ENCODE measurements at places on chromosomes 2 and 18. TPM values are rescaled to one million over a fixed set of nuclear protein-coding genes. Genes with fewer than 3 reads are reported as not detected.
A peak's percentile ranks its signal among the peaks of the same experiment; 100 is the strongest.

DNA sequence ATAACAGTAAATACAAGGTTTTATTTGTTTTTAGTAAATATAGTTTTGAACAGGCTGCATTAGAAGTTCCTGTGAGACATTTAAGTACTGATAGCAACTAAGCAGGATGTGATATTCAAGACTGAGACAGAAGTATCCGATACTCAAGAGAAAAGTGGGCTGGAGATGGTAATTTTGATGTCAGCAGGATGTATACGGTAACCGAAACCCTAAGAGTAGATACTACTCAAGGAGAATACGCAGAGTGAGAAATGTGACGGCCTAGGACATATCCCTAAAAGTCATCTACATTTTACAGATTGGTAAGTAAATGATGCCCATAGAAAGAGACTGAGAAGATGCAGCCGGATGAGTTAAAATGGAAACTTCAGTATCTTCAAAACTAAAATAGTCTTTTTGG is 115.4 kb downstream of the GORASP2 start:
- no peak for DNase-seq

- no peak for DNase-seq
These were observed 58.8 kb downstream of the APOB start for GRCh38 chr2:20985062-20985461.

DNA sequence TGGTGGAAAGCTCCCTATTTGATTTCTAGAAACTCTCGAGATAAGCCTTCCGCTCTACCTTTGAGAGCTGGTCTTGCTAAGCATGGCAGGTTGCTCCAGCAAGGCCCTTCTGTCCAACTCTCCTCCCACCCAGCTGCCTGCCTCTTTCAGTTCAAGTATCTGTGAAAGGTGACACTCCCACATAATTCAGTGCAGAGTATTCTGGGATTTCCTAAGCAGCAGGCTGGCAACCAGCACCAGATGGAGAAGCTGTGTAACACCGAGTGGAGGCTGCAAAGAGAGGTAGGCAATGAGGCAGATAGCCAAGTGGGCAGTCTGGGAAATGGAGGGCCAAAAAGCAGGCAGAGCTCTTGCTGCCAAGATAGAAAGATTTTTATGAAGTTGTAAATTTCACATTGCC is 88.4 kb upstream of the CAVIN2 start:
- no peak for DNase-seq

DNA sequence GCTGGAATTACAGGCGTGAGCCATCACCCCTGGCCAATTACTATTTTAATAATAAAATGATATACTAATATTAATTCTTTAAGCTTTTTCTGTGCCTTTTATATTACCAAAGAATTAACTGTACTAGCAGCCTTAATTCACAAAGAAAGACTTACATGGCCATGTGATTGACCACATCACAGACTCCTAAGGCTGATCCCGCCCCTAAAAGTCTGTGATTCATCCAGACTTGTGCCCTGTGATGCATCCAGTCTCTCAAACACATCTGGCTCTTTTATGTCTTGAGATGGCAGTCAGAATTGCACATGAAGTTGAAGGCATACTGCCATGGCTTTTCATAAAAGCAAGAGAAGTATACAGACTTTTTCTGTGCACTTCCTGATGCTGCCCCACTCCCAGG is 91.7 kb downstream of the DTNA start:
- DNase-seq: no peak

GRCh38 chr2:238107525-238108422 is 7.6 kb downstream of the ESPNL start:
- DNase-seq: peak; percentile 87

- DNase-seq: no peak
These were observed 77.7 kb upstream of the FBXO11 start for GRCh38 chr2:47984041-47984440.

GRCh38 chr2:63589148-63589958 is 590 bp downstream of the MDH1 start:
- DNase-seq: no peak

DNA sequence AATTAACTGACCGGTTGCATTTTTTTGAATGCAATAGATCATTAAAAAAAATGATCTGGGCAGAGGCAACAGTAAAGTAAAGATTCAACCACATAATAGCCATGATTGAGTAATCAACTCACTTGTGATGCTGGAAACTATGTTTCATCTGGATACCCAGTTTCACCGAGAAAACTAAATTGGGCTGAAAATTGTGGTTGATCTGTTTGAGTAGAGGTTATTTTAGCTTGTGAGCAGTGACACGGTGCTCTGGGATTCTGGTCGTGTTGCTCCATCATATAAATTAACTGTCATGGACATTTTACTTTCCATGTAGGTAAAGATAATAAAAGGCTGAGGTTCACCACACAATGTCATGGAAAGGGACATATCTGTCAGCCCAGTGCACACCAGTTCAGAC is 58.7 kb downstream of the CD226 start:
- no peak for DNase-seq

GRCh38 chr18:74982946-74983635 is 225.8 kb downstream of the PTGR3 start:
- DNase-seq: no peak

ADCY3 gene
- 4.2 TPM for total RNA-seq

AQP4 gene
- total RNA-seq: 0.45 TPM

SPC25 gene
- total RNA-seq: 0.35 TPM

DSEL gene
- total RNA-seq: 2.5 TPM

ABCG8 gene
- 121 TPM for total RNA-seq

LCT gene
- total RNA-seq: not detected

ATP5F1A gene
- 314 TPM for total RNA-seq

ITPRIPL1 gene
- 0.20 TPM for total RNA-seq
